ENCODE measurements at places on chromosomes 3 and 15. TPM values are rescaled to one million over a fixed set of nuclear protein-coding genes. Genes with fewer than 3 reads are reported as not detected.

The ANKRD63 gene
- total RNA-seq, result 0.37 TPM

The ALDH1A2 gene
- total RNA-seq, result not detected

The CAMKV gene
- not detected for total RNA-seq

The OIP5 gene
- total RNA-seq, result 19.5 TPM

The GRM7 gene
- total RNA-seq, result 0.40 TPM

The SATB1 gene
- 15.2 TPM for total RNA-seq

The P2RY12 gene
- not detected for total RNA-seq

The RASL12 gene
- 0.60 TPM for total RNA-seq

The SLC2A2 gene
- not detected for total RNA-seq

The ALDH1A3 gene
- 2,025 TPM for total RNA-seq

The TMEM108 gene
- 0.45 TPM for total RNA-seq

The ADAMTS9 gene
- total RNA-seq, result 1.4 TPM

The GRAMD2A gene
- total RNA-seq, result not detected

The FAM81A gene
- total RNA-seq, result 3.2 TPM

Data from A375 (cell line).